ENCODE measurements at places on chromosomes 13 and 19. TPM values are rescaled to one million over a fixed set of nuclear protein-coding genes. Genes with fewer than 3 reads are reported as not detected.

TEX101 gene
- not detected for total RNA-seq

PRODH2 gene
- total RNA-seq = not detected

TEX26 gene
- not detected for total RNA-seq

SAFB gene
- 174 TPM for total RNA-seq

NTF4 gene
- total RNA-seq = not detected

FCER2 gene
- total RNA-seq = 3.8 TPM

ZNF728 gene
- not detected for total RNA-seq

KLF5 gene
- 13.3 TPM for total RNA-seq

TPTE2 gene
- total RNA-seq = not detected

RINL gene
- 75.9 TPM for total RNA-seq

DNA sequence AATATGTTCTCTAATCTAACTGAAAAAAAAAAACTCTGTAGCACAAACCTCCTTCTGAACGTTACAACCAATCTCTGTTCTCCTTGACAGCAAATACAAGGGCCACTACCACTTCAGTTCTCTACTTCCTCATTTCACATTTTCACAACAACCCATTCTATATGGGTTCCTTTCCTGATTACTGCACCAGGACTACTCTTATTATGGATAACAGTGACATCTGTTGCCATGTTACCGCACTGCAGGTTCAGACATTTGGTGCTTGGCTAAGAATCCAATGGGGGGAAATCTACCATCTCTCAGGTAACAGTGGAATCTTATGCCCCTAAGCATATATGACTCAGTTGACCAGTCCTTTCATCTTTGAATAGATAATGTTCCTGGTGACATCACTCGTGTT is 11.6 kb upstream of the FPR3 start:
- DNase-seq = no peak

DNA sequence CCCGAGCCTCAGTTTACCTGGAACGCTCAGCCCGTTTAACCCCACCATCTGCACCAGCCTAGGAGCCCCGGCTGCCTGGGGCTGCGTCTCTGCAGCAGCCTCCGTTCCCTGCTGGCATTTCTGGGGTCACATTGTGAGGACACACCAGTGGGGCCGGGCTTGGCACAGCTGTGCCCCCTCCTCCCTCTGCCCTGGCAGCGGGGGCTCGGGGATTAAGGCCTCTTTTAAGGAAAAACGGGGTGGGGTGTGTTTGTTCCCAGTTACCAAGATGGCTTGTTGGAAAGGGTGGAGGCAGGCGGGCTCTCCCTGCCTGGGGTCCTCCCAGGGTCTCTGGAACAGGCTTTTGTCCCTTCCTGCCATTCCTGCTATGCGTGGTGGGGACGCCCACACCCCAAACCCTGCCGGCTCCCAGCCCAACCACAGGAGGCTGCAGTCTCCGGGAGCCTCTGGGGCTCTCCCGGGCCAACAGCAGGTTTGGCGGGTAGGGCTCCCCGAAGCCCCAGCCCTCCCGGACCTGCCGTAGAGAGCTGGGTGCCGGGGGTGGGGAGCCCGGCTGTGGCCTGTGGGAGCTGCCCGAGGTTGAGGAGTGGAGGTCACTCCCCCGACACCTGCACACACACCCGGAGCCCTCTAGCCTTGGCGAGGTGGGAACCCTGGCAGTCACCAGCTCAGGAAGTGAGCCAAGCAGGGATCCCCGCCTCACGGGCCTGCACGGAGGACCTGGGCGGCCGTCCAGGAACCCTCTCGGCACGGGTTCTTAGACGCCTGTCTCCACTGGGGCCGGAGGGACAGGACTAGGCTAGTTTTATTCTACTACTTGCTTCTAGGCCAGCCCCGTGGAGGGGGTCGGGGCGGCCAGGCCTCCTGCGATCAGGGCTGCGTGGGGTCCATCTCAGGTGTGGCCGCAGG is 36.9 kb downstream of the GADD45B start:
- DNase-seq = no peak

- DNase-seq = no peak
Measured at GRCh38 chr13:101152184-101152583, 264.1 kb downstream of the NALCN start.

DNA sequence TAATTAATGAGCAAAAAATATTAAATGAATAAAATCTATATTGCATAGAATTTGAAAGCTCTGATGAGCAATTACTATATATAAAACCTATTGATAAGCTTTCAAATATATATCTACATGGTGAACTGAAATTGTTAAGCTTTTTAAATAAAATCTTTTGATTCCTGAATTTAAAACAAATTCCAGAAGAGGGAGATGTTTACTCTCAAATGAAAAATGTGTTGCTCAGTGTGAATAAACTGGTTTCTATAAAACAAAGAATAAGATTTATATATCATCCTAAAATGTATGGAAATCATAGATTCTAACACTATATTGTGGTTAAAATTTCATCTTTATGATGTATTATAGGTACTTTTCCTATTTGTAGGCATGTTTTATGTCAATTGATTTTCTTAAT is 171.5 kb upstream of the SLITRK6 start:
- DNase-seq = no peak

GRCh38 chr19:43700395-43701000 is 15.4 kb upstream of the IRGC start:
- peak; percentile 1 for DNase-seq

- DNase-seq = no peak
Measured at GRCh38 chr13:28047757-28048388, 52.5 kb downstream of the FLT3 start.

DNA sequence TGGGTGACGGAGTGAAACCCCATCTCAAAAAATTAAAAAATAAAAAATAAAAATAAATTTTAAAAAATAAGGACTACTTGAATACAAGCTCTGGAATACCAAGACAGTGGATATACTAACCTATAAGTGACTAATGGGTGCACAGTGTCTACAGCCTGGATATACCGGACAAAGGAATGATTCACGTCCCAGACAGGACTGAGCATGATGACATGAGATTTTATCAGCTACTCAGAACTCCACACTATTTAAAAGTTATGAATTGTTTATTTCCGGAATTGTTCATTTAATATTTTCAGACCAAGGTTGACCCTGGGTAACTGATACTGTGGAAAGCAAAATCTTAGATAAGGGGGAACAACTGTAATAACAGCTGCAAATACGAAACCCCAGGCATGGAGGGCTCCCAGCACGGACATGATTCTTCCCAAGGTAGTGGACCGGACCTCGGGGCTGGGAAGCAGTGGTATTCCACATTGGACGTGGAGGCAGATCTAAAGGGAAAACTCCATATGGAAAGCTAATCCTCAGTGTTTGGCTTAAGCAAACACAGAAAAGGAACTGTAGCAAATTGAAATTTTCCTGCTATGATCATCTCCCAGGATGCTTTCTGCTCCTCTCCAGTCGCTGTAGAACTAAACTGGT is 102.6 kb upstream of the TSHZ3 start:
- no peak for DNase-seq

DNA sequence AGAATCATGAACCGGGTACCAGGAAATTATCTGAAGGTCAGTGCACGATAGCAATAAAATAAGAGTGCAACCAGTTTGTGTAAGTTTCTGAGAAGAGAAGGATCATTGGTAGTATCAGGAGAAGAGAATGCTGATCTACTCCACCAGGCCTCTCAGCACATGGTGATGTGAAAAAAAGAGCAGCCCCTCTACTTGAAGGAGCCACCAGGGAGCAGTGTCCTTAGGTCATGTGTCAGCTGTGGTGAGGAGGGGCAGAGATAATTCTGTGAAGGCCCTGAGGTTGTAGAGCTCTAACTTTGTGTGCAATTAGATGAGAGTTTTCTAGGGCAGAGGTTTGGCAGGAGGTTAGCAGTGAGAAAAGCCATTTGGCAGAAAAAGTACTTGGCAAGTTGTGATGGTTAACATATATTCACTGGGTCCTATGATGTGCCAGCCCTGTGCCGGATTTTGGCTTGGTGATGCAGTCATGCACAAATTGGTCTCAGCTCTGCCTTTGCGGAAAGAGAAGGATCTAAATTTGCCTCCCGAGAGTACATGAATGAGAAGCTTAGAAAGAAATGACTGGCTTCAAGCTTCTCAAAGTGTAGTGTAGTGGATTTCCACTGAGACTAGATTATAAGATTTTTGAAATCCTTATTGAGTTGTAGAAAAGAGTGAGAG is 19.2 kb upstream of the ZC3H13 start:
- DNase-seq = no peak

DNA sequence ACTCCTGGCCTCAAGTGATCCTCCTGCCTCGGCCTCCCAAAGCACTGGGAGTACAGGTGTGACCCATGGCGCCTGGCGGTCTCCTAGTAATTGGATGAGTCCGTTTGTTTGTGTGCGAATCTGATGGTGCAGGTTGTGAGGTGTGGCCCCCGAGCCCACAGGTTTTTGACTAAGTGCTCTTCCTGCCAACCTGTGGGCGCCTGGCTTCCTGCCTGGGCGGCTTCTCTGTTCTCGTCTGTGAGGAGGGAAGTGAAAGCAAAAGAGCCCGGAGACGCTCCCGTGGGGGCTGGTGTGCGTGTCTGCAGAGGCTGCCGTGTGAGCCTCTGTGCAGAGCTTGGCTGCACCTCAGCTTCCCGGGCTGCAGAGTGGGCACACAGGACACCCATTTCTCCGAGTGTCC is 10.0 kb downstream of the ARHGAP45 start:
- peak; percentile 86 for DNase-seq

DNA sequence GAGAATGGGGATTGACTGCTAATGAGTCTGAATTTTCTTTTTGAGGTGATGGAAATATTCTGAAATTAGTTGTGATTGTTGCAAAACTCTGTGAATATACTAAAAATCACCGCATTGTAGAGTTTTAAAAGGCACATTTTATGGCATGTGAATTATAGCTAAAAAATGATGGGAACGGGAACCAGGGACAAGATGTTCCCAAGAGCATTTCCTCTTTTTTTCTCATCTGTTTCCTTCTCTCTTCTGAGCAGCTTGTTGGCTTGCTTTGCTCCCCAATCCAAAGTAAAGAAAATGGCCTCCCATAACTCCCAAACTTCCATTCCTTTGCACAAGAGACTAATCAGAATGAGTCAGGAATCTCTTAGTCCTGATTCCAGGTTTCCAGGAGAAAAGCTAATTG is 459.2 kb downstream of the TSHZ3 start:
- no peak for DNase-seq

DNA sequence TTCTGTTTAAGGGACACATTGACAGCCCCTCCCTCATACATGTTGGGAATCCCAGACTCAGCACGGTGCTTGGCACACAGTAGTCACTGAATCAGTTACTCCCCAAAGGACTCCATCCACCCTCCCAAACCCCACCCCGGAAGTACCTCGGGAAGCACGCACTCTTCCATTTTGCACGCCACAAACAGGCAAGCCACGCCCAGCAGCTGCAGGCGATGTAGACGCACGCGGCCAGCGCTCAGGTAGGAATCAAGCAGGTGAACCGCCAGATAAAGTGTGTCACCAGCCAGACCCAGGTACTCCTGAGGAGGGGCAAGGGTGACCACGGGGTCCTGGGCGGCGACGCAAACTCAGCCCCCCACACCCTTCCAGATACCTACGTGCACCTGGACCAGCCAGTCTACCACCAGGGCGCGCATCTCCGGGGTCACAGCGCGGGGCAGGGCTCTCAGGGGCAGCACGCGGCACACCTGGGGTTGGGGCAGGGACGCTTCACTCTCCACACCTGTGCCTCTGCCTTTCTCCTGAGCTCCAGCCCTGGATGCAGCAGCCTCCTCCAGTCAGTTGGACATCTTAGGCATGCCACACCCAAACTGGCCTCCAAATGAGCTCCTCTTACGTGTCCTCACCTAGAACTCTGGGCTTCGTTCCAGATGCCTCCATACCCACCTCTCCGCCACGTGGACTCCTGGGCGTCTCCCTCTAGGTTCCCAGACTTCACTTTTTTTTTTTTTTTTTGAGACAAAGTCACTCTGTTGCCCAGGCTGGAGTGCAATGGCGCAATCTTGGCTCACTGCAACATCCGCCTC is 1.9 kb downstream of the CCNP start:
- no peak for DNase-seq

GRCh38 chr13:85379433-85379832 is 419.8 kb downstream of the SLITRK6 start:
- no peak for DNase-seq

DNA sequence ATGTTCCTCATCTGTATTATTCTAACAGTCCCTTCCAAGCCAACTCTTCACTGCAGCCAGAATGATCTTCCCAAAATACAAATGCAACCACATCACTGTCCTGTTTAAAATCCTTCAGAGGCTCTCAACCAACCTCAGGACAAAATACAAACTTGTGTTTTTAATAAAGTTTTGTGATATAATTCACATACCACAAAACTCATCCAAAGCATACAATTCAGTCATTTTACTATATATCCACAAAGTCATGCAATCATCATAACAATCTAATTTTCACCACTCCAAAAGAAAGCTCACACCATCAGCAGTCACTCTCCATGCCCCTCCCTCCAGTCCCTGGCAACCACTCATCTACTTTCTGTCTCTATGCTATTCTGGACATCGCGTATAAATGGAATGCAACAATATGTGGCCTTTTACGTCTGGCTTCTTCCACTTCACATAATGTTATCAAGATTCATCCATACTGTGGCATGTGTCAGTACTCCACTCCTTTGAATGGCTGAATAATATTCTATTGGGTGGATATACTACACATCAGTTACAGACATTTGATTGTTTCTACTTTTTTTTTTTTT is 81.7 kb upstream of the DOCK9 start:
- DNase-seq = no peak

All from naive thymus-derived CD4-positive, alpha-beta T cell (primary cell).